ENCODE measurements at places on chromosomes 1 and 21. TPM values are rescaled to one million over a fixed set of nuclear protein-coding genes. Genes with fewer than 3 reads are reported as not detected.

Gene TFF2
- not detected for total RNA-seq

Gene CITED4
- 0.72 TPM for total RNA-seq

Gene NOS1AP
- total RNA-seq: not detected

Gene CELA2B
- not detected for total RNA-seq

Gene OR2AK2
- total RNA-seq: not detected

Gene TNFRSF18
- total RNA-seq: not detected

Gene SPRR2F
- not detected for total RNA-seq

Gene CATSPERE
- 0.29 TPM for total RNA-seq

Gene LRRC3
- 1.6 TPM for total RNA-seq

Gene PSMD4
- total RNA-seq: 186 TPM

Gene SLC25A34
- 0.12 TPM for total RNA-seq

Gene ATP1A4
- not detected for total RNA-seq

Gene TMEM82
- total RNA-seq: not detected

Measured in RPMI7951 (cell line).